ENCODE measurements at places on chromosomes 1 and 21. TPM values are rescaled to one million over a fixed set of nuclear protein-coding genes. Genes with fewer than 3 reads are reported as not detected.

Gene RASSF5
- total RNA-seq, result 7.5 TPM

Gene XCL1
- total RNA-seq, result not detected

DNA sequence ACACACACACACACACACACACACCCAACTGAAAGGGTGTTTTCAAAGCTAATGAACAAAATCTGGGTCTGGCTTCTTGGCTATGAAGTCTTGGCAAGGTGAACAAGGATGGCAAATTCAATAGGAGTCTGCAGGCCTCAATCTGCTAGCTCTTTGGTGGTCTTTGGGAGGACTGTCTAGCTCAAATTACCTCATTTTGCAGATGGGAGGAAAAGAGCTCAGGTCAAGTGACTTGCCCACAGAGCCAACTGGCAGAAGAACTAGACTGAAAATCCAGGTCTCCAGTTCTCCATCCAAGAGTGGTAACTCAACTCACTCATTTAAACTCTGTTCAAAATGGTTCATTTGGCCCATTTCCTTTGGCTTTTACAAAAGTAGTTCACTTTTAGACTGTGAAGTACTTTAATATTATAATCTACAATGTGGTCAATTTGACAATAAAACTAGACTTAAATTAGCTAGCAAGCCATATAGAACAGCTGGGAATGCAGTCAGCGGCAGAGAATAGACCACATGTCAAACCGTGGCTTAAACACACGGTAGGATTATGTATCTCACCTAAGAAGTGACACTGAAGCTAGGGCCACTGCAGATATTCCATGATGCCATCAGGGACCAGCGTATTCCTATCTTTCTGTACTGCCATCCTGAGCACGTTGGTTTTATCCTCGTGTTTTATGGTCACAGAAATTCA is 112.9 kb downstream of the APP start:
- no peak for DNase-seq
- H3K4me1 ChIP-seq, result no peaks in the 10 kb centered on the region
- no peak overlapping the region for H3K4me3 ChIP-seq
- H3K27ac ChIP-seq, result no peak overlapping the region

- H3K27ac ChIP-seq, result peak overlapping the region; percentile 52
- H3K4me3 ChIP-seq, result no peak overlapping the region
- H3K4me1 ChIP-seq, result no peaks in the 10 kb centered on the region
- no peak for DNase-seq
- H3K27me3 ChIP-seq, result no peaks in the 10 kb centered on the region
These were observed 14.9 kb downstream of the PDIK1L start for GRCh38 chr1:26126321-26127084.

DNA sequence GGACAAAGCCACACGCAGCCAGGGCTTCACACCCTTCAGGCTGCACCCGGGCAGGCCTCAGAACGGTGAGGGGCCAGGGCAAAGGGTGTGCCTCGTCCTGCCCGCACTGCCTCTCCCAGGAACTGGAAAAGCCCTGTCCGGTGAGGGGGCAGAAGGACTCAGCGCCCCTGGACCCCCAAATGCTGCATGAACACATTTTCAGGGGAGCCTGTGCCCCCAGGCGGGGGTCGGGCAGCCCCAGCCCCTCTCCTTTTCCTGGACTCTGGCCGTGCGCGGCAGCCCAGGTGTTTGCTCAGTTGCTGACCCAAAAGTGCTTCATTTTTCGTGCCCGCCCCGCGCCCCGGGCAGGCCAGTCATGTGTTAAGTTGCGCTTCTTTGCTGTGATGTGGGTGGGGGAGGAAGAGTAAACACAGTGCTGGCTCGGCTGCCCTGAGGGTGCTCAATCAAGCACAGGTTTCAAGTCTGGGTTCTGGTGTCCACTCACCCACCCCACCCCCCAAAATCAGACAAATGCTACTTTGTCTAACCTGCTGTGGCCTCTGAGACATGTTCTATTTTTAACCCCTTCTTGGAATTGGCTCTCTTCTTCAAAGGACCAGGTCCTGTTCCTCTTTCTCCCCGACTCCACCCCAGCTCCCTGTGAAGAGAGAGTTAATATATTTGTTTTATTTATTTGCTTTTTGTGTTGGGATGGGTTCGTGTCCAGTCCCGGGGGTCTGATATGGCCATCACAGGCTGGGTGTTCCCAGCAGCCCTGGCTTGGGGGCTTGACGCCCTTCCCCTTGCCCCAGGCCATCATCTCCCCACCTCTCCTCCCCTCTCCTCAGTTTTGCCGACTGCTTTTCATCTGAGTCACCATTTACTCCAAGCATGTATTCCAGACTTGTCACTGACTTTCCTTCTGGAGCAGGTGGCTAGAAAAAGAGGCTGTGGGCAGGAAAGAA is 8.1 kb downstream of the PSRC1 start:
- no peaks in the 10 kb centered on the region for H3K36me3 ChIP-seq
- H3K27ac ChIP-seq, result no peak overlapping the region
- no peaks in the 10 kb centered on the region for H3K4me1 ChIP-seq
- no peaks in the 10 kb centered on the region for H3K27me3 ChIP-seq
- no peak overlapping the region for H3K4me3 ChIP-seq
- no peak for DNase-seq

GRCh38 chr1:6001992-6002576 is 9.9 kb upstream of the NPHP4 start:
- H3K4me3 ChIP-seq, result no peak overlapping the region
- no peaks in the 10 kb centered on the region for H3K36me3 ChIP-seq
- no peak overlapping the region for H3K27ac ChIP-seq
- no peak for DNase-seq

DNA sequence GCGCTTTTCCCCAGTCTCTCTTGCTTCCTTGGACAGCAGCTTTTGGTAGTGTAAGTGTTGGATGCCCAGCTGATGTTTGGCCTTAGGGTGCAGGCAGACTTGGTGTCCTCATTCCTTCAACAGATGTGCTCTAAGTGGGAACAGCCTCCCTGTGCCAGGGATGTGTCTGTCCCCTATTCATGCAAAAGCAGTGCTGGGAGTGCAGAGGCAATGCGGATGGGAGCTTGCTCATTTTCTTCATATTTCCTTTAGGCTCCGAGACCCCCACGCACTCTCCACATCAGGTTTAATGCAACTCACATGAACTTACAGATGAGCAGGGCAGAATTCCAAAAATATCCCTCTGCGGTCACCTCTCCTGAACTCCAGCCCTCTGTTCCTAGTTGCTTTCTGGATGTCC is 96.1 kb downstream of the IER5 start:
- no peak overlapping the region for H3K27ac ChIP-seq
- H3K4me1 ChIP-seq, result peaks cover 15% of the 10 kb centered on the region

Gene PDPN
- total RNA-seq, result 44.6 TPM

GRCh38 chr1:32223683-32224082 is 1.5 kb downstream of the EIF3I start:
- DNase-seq, result no peak
- no peaks in the 10 kb centered on the region for H3K27me3 ChIP-seq
- peaks cover 56% of the 10 kb centered on the region for H3K36me3 ChIP-seq

DNA sequence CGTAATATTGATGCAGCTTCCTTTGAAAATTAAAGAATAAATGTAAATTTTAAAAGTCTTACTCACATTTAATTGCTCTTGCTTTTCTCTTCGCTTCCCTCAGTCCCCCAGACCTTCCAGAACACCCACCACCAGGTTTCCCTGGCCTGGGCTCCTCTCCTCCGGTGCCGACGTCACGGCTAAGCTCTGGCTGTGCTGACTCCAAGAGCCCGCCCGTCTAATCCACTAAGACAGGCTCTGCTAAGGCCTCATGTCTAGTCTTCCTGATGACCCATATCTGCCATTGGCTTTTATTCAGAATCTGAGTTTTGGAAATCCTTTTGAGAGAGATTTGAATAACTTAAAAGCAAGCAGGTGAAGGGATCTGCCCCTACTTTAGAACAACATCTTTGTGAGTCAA is 53.9 kb upstream of the NADK start:
- H3K4me3 ChIP-seq, result no peak overlapping the region
- no peak overlapping the region for H3K27ac ChIP-seq
- DNase-seq, result no peak
- H3K4me1 ChIP-seq, result peaks cover 9% of the 10 kb centered on the region

GRCh38 chr21:18549214-18549905 is 145.8 kb upstream of the TMPRSS15 start:
- no peaks in the 10 kb centered on the region for H3K27me3 ChIP-seq
- H3K27ac ChIP-seq, result no peak overlapping the region
- H3K4me1 ChIP-seq, result no peaks in the 10 kb centered on the region

DNA sequence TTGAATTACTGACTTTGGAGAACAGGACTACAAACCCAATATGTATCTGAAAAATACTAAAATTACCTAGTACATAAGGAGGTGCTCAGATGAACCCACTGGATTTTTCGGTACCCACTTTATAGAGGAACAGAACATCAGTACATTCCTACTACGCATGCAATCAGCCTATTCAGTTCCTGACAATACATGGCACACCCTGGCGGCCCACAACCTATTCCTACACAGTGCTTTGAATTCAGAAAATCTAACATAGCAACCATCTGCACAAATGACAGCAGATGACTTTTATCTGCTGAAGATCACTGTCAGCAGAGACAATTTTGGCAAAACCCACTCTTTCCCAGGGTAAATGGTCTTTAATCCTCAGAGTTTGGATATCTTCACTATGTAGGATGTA is 257.1 kb upstream of the GREM2 start:
- no peaks in the 10 kb centered on the region for H3K27me3 ChIP-seq
- no peak for DNase-seq
- no peak overlapping the region for H3K4me3 ChIP-seq
- H3K4me1 ChIP-seq, result no peaks in the 10 kb centered on the region
- no peak overlapping the region for H3K27ac ChIP-seq
- H3K36me3 ChIP-seq, result no peaks in the 10 kb centered on the region

- H3K27me3 ChIP-seq, result no peaks in the 10 kb centered on the region
- no peaks in the 10 kb centered on the region for H3K4me1 ChIP-seq
- no peaks in the 10 kb centered on the region for H3K36me3 ChIP-seq
- no peak overlapping the region for H3K4me3 ChIP-seq
- DNase-seq, result no peak
- H3K27ac ChIP-seq, result no peak overlapping the region
These were observed 27.1 kb upstream of the TGFBR3 start for GRCh38 chr1:91913018-91913417.

- H3K36me3 ChIP-seq, result no peaks in the 10 kb centered on the region
- no peaks in the 10 kb centered on the region for H3K4me1 ChIP-seq
- no peaks in the 10 kb centered on the region for H3K27me3 ChIP-seq
- H3K4me3 ChIP-seq, result no peak overlapping the region
- DNase-seq, result no peak
- no peak overlapping the region for H3K27ac ChIP-seq
These were observed 81.0 kb upstream of the ZBTB18 start for GRCh38 chr1:243970077-243970476.

DNA sequence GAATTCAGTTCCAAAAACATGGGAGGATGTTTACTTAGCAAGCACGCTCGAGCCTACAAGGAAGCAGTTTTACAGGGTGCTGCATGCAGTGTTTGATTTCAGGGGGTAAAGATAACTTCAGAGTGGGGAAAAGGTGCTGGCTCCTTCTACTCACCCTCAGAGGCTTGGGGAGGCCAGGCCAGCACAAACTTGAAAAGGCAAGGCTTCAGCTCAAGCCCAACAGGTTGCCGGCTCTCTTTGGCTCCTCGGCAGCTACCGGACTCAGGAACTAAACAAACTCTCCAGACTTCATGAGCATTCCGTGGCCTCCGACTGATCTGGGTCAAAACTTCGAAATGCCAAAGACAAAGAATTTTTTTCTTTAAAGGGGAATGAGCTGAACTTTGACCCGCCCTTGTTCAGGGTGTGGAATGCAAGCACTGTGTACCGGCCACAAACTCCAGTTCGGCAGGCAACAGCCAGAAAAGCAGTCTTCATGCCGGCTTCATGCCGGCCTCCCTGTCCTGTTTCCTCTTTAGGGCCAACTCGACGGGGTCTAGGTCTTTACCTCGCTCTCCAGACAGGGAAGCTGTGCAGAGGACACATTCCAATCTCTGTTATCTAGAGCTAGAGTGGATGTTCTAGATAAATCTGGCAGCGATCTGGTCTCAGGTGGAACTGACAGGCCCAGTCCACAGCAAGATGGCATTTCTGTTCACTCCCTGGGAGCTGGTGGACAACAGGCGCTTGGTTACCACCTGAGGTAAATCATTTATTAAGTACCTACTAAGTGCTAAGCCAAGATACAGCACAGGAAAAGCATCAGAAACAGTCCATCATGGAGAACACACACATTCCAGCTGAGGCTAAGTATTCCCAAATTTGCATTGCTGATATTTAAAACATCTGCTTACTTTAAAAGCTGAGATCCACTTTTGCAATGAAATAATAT is 75.0 kb downstream of the CD46 start:
- H3K4me1 ChIP-seq, result peaks cover 30% of the 10 kb centered on the region
- peak overlapping the region; percentile 93 for H3K27ac ChIP-seq
- no peaks in the 10 kb centered on the region for H3K36me3 ChIP-seq
- peak overlapping the region; percentile 45 for H3K4me3 ChIP-seq
- no peaks in the 10 kb centered on the region for H3K27me3 ChIP-seq
- peak; percentile 73 for DNase-seq

Gene CYP4Z1
- total RNA-seq, result not detected

Gene SAMD11
- 2.4 TPM for total RNA-seq

DNA sequence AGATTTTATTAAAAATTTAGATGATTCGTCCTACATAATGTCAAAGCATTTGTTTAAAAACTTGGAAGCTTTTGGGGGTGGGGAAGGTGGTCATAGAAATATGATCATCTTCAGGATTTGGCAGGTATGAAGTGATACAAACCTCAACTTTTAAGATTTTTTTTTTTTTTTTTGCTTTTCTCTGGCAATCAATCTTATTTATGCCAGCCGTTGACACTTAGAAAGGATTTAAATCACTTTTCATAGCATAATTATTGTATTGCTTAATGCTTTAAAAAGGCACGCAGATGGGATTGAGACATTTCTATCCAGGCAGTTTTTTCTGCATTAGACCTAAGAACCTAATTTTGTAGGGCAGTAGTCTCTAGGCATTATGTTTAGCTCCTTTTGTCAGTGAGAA is 19.7 kb downstream of the MRPS6 start:
- DNase-seq, result no peak
- H3K36me3 ChIP-seq, result no peaks in the 10 kb centered on the region
- H3K4me3 ChIP-seq, result no peak overlapping the region

DNA sequence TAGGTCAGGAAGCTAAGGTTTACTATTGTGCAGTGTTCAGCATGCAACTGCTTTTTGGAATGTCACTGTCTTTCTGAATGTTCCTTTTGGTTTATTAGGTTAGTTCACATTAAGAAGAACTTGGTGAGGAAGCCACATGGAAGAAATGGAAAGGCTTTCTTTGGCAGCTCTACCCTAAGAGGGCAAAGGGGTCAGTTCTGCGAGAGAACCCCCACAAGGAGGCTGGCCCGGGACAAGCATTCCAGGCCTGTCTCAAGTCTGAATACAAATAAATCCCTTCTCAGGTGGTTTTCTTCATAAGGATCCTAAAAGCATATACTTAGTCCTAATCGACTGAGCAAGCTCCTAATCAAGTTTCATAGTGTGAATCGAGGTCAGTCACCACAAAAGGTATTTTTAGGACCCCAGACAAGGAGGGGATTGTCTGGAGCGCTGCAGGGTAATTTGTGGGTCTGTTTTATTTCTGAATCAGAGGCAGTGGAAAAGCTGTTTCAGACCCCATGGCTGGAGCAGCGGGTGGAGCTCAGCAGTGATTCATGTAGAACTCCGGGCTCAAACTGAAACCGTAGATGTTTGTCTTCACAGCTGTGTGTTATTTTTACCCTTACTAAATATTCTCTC is 63.3 kb downstream of the ERG start:
- no peaks in the 10 kb centered on the region for H3K4me1 ChIP-seq
- H3K36me3 ChIP-seq, result no peaks in the 10 kb centered on the region
- H3K27me3 ChIP-seq, result no peaks in the 10 kb centered on the region
- no peak overlapping the region for H3K4me3 ChIP-seq
- DNase-seq, result no peak
